Stimulated activated CD8-positive, alpha-beta memory T cell treated with anti-CD3 and anti-CD28 coated beads, Interleukin-15, amount 100 ng/mL, for 4 hours (primary cell): ENCODE measurements at places on chromosomes 13 and 19.

DNA sequence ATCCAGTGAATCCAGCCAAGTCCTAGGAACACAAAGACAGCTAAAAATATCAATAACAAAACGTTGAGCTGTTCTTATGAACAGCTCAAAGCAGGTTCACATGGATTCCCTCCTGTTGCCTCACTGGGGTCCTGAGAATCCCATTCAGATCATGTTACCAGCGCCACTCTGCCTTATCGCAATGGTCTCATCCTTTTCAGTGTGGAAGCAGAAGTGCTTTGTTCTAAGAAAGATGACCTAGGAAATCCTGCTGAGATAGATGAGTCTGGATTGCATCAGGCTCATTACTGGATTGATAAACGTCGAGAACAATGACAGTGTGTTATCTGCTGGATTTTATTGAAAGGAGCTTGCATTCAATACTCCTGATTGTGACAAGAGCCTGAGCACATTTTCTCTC, 87.0 kb downstream of the SLAIN1 start:
- DNase-seq: no peak

DNA sequence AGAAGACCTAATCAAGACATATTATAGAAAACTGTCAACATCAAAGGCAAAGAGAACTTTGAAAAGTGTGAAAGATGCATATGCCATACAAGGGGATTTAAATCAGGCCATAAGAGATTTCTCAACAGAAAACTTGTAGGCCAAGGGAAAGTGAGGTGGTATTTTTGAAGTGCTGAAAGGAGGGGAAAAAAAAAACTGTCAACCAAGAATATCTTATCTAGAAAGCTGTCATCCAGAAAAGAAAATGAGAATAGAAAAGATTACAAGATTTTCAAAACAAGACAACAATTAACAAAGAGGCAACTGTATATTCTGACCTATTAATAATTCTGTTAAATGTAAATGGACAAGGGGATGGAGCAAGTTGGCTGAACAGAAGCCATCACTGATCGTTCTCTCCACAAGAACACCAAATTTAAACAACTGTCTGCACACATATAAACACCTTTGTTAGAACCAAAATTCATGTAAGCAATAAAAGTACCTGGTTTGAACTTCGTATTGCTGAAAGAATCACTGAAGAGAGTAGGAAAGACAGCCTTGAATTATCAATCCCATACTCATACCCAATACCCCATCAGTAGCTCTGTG, 880.1 kb upstream of the PCDH9 start:
- DNase-seq: no peak

DNA sequence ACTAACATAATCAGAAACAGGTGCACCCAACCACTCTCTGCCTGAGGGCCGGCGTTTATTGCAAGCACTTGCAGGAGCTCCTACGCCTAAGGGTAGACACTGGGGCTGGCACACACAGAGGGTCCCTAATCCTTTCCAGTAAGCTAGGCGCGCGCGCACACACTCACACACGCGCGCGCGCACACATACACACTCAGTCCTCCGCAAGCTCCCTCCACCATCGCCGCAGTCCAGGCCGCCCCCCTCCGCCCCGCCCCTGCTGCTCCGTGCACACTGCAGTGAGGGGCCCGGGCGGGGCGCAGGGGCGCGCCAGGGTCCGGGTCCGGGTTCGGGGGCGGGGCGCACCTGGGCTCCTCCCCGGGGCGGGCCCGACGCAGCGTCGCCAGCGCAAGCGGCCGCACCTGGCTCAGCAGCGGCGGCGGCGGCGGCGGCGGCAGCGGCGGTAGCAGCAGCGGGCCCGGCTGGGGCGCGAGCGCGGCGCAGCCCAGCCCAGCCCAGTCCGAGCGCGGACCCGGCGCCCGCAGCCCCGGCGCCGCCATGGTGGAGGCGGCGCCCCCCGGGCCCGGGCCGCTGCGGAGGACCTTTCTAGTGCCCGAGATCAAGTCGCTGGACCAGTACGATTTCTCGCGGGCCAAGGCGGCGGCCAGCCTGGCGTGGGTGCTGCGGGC, at the start of gene CAMSAP3:
Gene CAMSAP3, plus strand, starts transcription at position 398 of the 668 bp plus-strand sequence. Its CDS starts 140 bp downstream, at position 538.
- DNase-seq: no peak

GRCh38 chr13:78618411-78618810, 15.1 kb upstream of the POU4F1 start:
- no peak for DNase-seq

GRCh38 chr19:17160908-17161307, 54.2 kb upstream of the USE1 start:
- DNase-seq: no peak

GRCh38 chr13:99980824-99981734, 505 bp upstream of the ZIC2 start:
- no peak for DNase-seq

DNA sequence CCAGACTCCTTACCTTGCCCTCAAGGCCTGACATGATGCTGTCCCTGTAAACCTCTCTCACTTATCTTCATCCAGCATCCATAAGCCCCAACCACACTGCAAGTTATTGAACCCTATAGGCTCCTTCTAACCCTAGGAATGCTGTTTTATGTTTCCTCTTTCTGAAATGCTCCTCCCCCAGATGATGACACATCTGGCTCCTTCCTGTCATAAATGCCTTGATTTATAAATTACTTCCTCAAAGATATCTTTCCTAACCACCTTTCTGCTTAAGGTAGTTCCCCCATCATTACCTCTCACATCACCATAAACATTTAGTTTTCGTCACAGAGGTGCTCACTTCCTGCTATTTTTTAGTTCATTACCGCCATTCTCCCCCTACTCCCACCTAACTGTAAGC, 12.3 kb downstream of the RUBCNL start:
- no peak for DNase-seq
